Stimulated activated CD8-positive, alpha-beta memory T cell treated with anti-CD3 and anti-CD28 coated beads, Interleukin-15, amount 100 ng/mL, for 4 hours (primary cell): ENCODE measurements at places on chromosomes 7 and 10.

DNA sequence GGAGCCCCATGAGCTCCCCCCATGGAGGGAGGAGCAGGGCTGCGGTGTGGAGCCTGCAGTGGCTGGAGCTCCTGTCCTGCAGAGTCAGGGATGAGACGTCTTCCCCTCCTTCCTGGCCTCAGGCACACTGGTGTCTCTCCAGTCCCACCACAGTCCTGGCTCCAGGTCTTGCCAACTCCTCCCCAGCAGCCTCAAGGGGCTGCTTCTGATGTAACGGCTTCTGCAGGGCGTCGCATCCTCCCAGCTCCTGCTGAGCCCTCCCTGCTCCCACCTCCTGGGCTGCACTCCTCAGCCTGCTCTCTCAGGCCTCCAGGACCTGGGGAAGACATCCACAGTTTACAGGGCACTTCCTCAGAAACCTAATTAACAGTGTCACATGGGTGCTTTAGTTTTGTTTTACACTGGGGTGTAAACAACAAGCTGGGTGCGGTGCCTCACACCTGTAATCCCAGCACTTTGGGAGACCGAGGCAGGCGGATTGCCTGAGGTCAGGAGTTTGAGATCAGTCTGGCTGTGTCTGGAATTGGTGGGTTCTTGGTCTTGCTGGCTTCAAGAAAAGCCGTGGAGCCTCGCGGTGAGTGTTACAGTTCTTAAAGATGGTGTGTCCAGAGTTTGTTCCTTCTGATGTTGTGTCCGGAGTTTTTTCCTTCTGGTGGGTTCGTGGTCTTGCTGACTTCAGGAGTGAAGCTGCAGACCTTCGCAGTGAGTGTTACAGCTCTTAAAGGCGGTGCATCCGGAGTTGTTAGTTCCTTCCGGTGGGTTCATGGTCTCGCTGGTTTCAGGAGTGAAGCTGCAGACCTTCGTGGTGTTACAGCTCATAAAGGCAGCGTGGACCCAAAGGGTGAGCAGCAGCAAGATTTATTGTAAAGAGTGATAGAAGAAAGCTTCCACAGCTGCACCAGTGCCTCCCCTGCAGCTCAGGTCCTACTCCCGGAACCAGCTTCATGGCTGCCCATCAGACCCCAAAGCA, 95.0 kb downstream of the PAXIP1 start:
- DNase-seq, result no peak

DNA sequence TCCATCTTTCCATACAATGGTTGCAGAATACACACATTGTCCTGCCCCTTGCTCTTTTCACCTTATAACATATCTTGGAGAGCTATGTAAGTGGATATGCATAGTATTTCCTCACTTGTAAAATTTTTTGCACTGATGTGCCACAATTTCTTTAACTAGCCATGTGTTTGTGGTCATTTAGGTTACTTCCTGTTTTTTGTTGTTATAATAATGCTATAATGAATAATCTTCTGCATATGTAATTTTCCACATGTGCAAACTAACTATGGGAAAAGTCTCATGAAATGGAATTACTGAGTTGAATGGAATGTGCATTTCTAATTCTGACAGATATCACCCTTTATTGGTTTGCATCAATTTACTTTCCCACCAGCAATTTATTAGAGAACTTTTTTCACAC, 2.8 kb downstream of the TAS2R41 start:
- DNase-seq, result no peak

- DNase-seq, result no peak
Measured at GRCh38 chr7:21076574-21076973, 289.9 kb upstream of the SP8 start.

DNA sequence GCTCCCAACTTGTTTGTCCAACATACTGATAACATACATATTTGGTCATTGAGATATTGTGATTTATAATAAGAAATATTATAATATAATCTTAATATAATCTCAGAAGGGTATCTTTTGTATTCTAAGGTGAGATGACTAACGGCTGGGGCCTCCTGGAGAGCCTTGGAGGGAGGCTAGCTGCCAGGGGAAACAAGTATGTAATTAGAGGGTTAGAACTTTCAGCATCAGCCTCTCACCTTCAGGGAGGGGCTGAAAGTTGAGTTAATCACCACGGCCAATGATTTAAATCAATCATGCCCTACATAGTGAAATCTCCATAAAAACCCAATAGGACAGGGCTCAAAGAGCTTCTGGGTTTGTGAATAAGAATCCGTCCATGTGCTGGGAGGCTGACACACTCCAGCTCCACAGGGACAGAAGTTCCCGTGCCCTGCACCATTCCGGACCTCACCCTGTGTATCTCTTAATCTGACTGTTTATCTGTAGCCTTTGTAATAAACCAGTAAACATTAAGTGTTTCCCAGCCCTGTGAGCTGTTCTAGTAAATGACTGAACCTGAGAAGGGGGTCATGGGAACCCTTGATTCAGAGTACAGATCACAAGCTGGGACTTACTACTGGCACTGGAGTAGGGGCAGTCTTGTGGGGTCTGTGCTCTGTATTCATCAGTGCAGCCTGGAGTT, 86.3 kb upstream of the STEAP1B start:
- DNase-seq, result no peak

GRCh38 chr7:78129865-78130264, 331.3 kb downstream of the PHTF2 start:
- no peak for DNase-seq

GRCh38 chr7:27254625-27255024, 12.0 kb downstream of the EVX1 start:
- no peak for DNase-seq

DNA sequence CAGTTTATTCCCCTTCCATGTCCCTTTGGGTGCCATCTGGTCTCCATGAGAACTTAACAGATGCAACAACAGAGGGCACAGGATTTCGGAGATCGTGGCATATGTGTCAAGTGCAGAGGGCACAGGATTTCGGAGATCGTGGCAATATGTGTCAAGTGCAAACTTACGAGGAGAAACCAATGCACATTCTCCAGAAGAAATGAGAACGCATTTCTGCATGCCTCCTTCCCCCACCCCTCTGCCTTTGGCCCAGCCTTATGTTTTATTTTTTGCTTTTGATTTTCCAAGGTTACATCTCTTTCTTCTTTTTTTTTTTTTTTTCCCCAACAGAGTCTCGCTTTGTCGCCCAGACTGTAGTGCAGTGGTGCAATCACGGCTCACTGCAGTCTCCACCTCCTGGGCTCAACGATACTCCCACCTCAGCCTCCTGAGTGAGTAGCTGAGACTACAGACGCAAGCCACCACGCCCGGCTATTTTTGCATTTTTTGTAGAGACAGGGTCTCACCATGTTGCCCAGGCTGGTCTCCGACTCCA, 586 bp upstream of the ANKRD26 start:
- DNase-seq, result no peak
